ENCODE measurements at places on chromosomes 1 and 21.

- DNase-seq: no peak
These were observed 1894.5 kb downstream of the NCAM2 start for GRCh38 chr21:22892740-22893139.

- no peak for DNase-seq
These were observed 36.9 kb downstream of the GDAP2 start for GRCh38 chr1:117892512-117892911.

DNA sequence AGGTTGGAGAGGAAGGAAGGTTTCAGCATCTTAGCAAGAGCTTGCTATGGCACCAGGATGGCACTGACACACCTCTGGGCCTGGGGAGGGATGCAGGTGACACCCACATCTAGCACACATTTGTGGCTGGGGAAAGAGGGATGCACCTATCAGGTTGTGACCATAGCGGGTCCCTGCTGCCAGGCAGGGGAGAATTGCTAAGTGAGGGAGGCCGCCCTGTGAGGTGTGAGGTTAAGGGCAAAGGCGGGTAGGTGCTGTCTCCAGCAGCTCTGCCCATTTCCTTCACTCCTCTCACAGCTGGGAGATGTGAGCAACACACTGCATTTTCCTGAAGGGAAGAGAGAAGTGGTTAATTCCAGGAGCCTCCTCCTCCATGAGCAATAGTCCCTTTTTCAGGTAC is 83.2 kb upstream of the TLR5 start:
- no peak for DNase-seq

GRCh38 chr21:42220138-42220701 is 1.3 kb downstream of the ABCG1 start:
- no peak for DNase-seq

DNA sequence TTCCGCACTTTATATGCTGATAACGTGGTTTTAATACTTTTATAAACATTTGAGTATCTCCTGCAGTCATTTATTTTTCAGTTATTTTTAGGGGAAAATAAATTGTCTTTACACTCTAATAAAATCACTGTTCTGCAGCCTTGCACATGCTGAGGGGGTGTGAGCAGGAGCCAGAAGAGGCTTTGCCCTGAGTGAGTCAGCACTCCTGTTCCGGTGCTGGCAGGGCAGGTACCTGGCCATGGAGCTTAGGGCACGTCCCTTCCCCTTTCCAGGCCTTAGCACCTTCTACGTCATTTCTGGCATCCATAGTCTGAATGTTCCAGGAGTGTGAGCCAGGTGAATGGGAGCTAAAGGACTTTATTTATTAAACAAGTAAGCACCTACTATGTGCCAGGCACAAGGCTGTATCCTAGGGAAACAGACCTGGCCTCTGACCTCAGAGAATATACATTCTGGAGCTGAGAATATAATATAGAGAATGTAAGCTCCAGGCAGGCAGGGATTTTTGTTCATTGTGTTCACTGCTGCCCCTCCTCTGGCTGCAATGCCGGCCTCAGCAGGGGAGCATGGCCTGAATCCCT is 402.9 kb downstream of the PTPRU start:
- DNase-seq: no peak

DNA sequence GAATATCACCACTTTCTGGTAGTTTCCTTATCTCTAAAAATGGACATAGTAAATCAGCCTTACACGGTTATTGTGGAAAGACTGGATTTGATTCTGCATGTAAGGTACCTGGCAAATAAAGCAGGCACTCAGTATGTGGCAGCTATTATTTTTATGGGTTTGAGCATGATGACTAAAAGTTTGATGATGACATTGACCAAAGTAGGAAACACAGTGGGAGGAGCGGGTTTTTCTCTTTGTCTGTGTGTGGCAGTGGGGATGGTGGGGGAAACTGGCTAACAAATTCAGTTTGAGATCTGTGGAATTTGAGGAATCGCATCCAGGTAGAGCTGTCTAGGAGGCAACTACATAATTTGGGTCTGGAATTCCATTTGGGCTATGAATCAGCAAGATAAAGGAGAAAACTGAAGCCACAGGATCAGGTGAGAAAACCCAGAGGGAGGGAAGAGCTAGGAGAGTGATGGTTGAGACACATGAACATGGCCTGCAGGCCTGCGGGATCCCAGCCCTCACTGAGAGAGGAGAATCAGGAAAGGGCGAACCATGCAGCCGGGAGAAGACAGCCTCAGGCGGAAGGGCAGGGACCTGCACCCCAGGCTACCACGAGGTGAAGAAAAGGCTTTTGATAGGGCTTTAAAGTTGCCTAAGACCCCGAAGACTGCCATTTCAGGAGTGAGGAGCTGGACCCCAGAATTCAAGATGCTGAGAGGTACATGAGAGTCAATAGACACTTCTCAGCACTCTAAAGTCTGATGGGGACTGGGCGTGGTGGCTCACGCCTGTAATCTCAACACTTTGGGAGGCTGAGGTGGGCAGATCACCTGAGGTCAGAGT is 52.2 kb downstream of the MEF2D start:
- DNase-seq: no peak

- no peak for DNase-seq
These were observed 4.7 kb upstream of the TFF1 start for GRCh38 chr21:42370894-42371654.

DNA sequence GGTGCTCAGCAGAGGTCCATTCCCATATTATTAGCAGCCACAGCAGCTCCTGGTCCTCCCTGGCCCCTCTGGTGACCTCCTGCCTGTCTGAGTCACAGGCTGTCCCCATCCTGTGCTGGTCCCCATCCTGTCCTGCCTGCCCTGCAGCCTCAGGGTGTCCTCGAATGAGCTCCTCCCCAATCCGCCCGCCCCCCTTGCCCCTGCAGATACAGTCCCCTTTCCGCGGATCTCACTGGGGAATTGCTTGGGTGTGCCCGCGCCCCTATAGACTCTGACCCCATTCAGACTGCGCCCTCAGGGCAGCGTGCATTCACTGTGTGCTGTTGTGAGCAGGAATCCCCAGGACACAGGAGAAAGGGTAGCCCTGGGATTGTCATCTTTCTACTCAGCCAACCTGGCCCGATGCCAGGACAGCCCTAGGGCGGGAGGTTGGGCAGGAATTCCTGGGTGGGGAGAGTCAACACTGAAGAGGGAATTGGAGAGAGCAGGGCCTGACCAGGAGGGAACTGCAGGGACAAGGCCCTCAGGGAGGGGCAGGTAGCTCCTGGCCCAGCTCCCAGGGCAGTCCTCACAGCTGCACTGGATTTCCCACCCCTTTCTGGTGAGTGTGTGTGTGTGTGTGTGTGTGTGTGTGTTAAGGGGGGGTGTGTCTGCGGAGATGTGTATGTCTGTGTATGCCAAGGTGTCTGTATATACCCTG is 1.1 kb upstream of the GUCA2A start:
- no peak for DNase-seq

- DNase-seq: no peak
These were observed 100.4 kb upstream of the F3 start for GRCh38 chr1:94641990-94642389.

DNA sequence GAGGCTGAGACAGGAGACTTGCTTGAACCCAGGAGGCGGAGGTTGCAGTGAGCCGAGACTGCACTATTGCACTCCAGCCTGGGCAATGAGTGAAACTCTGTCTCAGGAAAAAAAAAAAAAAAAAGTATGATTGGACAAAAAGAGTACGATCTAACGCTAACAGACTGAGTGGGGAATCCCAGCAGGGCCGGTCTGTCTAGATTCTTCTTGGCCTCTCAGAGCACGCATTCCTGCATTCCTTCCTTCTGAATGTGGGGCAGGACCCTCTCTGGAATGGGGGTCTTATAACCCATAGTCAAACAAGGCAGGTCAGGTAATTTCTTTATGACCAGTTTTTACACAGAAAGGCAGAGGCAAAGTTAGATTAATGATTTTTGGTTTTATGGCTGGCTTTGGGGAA is 92.0 kb upstream of the PPM1J start:
- no peak for DNase-seq

- no peak for DNase-seq
These were observed 5.1 kb upstream of the FRRS1 start for GRCh38 chr1:99771513-99771918.

GRCh38 chr1:177964336-177964735 is 5.5 kb downstream of the SEC16B start:
- DNase-seq: no peak

DNA sequence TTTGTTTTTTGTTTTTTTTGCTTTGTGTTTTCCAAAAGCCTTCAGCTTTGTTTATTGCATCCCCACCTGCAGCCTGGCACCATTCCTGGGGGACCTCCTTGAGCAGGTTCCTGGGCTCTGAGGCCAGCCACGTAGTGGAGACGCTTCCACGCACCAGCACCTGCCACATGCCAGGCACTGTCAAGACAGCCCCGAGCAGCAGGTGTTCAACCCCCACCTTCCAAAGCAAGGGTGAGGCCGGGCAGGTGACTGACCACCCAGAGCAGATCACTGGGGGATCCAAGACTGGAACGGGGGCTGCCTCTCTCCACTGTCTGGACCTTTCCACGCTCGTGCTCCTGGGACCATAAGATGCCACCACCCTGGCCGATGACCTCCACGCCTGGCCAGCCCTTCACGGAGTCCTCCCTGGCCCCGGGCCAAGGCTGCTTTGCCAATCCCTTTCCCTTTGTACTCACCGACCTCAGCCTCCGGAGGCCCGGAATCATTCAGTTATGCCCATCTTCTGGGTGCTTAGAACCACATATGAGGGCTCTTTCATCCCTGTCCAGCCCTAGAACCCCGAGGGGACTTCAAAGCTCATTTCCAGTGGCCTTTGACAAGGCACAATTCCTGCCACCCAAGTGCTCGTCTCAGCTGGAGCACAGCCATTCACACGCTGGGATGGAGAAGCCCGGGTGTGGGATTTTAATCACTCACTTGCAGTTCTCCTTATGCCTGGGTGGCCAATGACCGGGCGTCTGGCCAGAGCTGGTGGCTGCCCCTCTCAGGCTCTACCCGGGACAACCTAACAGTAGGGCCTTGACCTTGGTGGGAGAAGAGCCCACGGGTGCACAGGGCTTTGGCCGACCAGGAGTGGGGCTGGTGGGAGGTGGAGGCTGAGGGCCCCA is 330.8 kb downstream of the NPHP4 start:
- no peak for DNase-seq

- no peak for DNase-seq
These were observed 15.8 kb downstream of the CDA start for GRCh38 chr1:20604678-20605077.

DNA sequence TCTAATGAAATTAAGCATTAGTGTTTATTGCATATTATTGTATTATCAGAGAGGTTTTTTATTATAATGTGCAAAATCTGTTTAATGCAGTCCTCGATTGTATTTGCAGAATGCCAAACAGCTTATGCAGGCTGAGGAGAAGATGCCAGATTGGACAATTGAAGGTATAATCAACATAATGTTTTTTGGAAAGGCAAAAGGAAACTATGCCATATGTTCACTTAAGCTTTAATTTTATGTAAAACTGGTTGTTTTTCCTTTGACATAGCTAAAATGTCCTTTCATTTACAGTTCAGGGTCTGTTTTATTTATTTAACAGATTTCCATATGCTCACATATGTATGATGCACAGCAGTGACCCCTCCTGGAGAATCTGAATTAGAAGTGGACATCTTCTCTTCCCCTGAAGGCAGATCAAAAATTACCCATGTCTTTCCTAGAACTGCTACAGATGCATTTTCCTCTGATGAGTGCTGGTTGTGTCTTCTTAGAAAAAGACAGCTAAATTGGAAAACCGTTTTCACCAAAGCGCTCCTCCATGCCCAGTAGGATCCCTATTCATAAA is 143.5 kb upstream of the USH2A start:
- no peak for DNase-seq

DNA sequence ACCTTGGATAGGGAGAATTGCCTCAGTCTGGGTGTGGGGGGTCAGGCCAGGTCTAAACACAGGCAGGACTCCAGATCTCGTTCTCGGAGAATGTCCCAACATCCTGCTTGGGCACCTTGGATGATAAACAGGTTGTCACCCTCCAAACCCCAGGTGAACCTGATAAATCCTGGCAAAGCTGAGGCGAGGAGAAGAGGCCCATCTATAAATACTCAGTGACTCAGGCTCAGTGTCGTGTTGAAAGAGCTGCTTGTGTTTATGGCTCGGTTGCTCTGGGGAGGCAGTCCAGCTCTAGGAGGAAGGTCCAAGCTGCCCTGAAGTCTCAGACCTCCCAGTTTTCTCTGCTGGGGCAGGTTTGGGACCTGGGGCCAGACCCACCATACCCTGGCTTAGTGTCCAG is 15.8 kb upstream of the TRIM63 start:
- DNase-seq: no peak

DNA sequence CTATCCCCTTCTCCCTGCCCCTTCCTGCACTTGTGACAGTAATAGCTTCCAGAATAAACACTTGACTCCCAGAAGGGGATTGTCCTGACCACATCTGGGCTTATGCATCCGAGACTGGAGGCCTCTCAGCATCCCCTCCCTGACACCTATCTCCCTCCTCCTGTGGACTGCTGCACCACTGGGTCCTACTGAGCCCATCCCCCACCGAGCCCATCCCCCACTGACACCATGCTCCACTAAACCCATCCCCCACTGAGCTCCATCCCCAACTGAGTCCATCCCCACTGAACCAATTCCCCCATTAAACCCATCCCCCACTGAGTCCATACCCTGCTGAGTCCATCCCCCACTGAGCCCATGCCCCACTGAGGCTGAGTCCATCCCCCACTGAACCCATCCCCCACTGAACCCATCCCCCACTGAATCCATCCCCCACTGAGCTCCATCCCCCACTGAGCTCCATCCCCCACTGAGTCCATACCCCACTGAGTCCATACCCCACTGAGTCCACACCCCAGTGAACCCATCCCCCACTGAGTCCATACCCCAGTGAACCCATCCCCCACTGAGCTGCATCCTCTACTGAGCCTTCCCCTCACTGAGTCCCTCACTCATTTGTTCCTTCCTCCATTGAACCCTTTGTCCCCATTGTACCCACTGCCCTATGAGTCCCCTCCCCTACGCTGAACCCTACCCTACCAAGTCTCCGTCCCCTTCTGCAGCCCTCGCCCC is 5.6 kb downstream of the PDZK1IP1 start:
- no peak for DNase-seq

- DNase-seq: no peak
These were observed 17.6 kb downstream of the RIT1 start for GRCh38 chr1:155893389-155894142.

DNA sequence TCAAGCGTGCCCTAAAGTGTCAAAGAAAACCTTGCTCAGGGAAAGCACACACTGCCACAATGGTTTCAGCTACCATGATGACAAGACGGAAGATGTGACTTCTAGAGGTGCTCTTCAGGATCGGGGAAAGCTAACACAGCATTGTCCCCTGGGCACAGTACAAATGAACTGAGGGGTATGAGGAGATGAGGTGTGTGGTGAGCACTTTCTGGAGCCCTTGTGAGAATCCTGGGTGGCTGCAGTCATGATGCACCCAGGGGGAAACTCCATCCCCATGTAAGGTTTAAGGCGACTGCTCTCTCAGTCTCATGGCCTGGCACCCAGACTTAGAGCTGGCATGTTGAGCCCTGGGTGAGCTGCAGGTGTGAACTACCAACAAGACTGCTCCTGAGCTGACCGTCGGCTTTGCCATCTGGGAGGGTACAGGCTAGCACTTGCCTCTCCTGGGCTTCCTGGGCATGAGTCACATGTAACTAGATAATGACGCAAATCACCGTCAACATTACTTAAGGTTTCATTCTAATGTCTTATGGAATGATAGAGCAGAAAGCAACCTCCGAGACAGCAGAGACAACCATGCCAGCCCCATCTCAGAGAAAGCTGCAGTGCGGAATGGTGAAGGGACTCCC is 144.6 kb downstream of the CLIC6 start:
- no peak for DNase-seq

- DNase-seq: no peak
These were observed 357 bp upstream of the TXLNA start for GRCh38 chr1:32179193-32179442.

Measured in coronary artery (tissue), 2 donors.